Activated naive CD4-positive, alpha-beta T cell (primary cell): ENCODE measurements at places on chromosomes 3 and 15.

DNA sequence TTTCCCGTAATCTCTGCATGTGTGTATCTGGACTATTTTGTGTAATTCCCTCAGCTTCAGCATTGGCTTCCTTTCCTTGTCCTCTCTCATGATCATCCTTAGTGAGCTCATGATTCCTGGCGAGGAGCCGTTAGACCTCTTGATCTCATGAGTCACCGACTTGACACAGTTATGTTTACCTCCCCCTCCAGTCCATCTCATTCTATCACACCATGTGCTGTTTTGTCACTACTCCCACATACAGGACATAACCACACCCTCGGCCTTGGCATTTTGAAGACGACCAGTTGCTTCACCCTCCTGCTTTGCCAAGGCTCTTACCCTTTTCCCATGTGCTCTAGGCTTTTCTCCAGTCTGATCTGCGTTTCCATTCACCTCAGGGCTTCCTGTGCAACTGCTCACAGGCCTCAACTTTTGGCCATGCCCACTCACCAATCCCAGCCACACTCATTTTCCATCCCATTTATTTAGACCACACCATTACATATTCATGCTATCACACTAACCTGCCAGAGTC lies 41.5 kb downstream of the CP start:
- DNase-seq, result no peak

- DNase-seq, result no peak
Measured at GRCh38 chr3:51968170-51968775, 1.0 kb upstream of the PCBP4 start.

DNA sequence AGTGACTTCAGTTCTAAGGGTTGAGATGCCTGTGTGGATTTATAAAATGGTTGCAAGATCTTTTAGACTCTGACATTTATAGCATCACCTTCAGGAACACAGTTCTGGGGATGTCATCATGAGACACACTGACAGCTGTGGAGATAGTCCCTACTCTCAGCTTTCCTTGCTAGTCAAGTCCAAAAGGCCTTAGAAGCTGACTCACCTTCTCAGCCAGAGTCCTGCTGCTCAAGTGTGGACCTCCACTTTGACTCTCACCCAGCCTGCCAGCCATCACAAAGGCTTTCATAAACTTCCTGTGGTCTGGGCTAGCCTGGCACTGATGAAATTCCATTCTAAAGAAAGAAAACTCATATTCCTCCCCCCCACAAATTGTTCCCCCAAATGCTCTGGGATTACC lies 44.8 kb downstream of the TMEM39A start:
- DNase-seq, result no peak

GRCh38 chr3:52615166-52615565 lies 70.5 kb downstream of the PBRM1 start:
- no peak for DNase-seq

- DNase-seq, result no peak
Measured at GRCh38 chr15:48479751-48480150, 148.5 kb downstream of the DUT start.

- DNase-seq, result no peak
Measured at GRCh38 chr3:136048068-136048467, 82.5 kb downstream of the PPP2R3A start.

- no peak for DNase-seq
Measured at GRCh38 chr3:115800489-115801075, 177.3 kb downstream of the GAP43 start.

GRCh38 chr3:168371846-168372245 lies 276.1 kb upstream of the GOLIM4 start:
- DNase-seq, result no peak
